Left cardiac atrium (tissue), 4 donors: ENCODE measurements at places on chromosomes 3 and 15. TPM values are rescaled to one million over a fixed set of nuclear protein-coding genes. Genes with fewer than 3 reads are reported as not detected.

- DNase-seq: no peak
Observed at GRCh38 chr3:31802981-31803740, 177.9 kb downstream of the OSBPL10 start.

NME9 gene
- not detected for total RNA-seq

VPS13C gene
- total RNA-seq: 33.2 TPM

- DNase-seq: no peak
Observed at GRCh38 chr3:12194669-12195161, 36.0 kb upstream of the TIMP4 start.

DNA sequence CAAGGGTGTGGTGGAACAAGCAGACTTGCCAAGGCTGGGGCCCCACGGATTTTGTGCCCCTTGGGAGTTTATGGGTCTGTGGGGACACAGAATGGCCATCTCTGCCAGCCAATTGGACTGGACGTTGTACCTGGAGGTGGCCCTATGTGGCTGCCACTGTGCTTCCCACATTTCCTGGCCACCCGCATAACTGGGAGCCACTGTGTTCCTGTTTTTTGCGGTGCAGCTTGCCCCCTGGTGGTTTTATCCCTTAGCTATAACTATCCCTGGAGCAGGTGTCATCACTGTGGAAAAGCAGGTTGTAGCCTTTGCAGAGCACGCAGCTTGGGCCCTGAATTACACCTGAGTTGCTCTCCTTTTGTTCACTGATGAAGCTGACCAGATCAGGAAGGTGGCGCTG is 306.3 kb downstream of the ZPLD1 start:
- DNase-seq: no peak

GRCh38 chr3:178381555-178381954 is 154.7 kb upstream of the KCNMB2 start:
- no peak for DNase-seq
